Stomach (tissue), 19 donors: ENCODE measurements at places on chromosomes 11 and 22. TPM values are rescaled to one million over a fixed set of nuclear protein-coding genes. Genes with fewer than 3 reads are reported as not detected.

DNA sequence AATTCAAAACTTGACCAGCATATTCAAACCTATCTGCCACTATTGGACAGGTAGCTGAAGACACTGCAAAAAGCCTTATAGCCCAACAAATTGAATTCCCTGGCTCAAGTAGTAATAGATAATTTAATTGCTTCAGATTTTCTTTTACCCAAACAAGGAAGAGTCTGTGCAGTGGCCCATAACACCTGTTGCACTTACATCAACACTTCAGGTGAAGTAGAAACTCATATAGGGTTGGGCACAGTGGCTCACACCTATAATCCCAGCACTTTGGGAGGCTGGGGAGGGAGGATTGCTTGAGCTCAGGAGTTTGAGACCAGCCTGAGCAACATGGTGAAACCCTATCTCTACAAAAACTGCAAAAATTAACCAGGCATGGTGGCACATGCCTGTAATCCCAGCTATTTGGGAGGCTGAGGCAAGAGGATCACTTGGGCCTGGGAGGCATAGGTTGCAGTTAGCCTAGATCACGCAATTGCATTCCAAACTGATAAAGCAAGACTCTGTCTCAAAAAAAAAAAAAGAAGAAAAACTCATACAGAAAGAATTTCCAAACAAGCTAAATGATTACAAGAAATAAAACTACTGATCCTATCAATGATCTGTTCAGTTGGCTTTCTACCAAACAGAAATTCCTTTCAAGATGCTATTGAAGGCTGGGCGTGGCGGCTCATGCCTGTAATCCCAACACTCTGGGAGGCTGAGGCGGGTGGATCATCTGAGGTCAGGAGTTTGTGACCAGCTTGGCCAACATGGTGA is 9.5 kb downstream of the FOLR3 start:
- no peak for DNase-seq
- H3K4me3 ChIP-seq, result no peak overlapping the region
- no peaks in the 10 kb centered on the region for H3K4me1 ChIP-seq
- H3K36me3 ChIP-seq, result no peaks in the 10 kb centered on the region

DNA sequence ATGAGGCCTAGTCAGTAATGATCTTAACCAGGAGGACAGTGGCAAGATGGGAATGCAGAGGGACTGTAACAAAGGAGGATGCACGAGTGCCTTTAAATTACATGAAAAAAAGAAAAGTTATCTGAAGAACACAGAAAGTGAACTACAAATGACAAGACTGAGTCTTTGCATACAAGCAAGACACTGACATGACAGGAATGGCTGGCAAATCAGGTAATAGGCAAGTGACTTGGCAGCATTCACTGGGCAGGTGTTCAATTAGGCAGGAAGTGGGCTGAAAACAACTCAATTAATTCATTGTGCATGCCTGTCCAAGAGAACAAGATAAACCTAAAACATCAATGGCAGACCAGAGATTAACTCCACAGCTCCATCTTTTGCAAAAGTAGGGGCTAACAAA is 24.0 kb downstream of the SMCO4 start:
- H3K4me3 ChIP-seq, result no peak overlapping the region
- no peaks in the 10 kb centered on the region for H3K27me3 ChIP-seq
- no peak overlapping the region for H3K27ac ChIP-seq
- no peak for DNase-seq
- no peaks in the 10 kb centered on the region for H3K36me3 ChIP-seq
- no peaks in the 10 kb centered on the region for H3K4me1 ChIP-seq

NEU3 gene
- total RNA-seq, result 0.58 TPM

GRCh38 chr22:20451920-20452319 is 14.3 kb upstream of the SCARF2 start:
- no peak for DNase-seq
- H3K27ac ChIP-seq, result no peak overlapping the region
- H3K27me3 ChIP-seq, result no peaks in the 10 kb centered on the region
- H3K4me3 ChIP-seq, result no peak overlapping the region
- peaks cover 8% of the 10 kb centered on the region for H3K4me1 ChIP-seq

MMP7 gene
- total RNA-seq, result 2.0 TPM
